Stimulated activated CD4-positive, alpha-beta T cell treated with anti-CD3 and anti-CD28 coated beads, TNF-alpha, amount 100 ng/mL, for 1 hour (primary cell): ENCODE measurements at places on chromosomes 12 and 14.

GRCh38 chr14:85533023-85533860 lies 3.3 kb downstream of the FLRT2 start:
- DNase-seq: no peak

DNA sequence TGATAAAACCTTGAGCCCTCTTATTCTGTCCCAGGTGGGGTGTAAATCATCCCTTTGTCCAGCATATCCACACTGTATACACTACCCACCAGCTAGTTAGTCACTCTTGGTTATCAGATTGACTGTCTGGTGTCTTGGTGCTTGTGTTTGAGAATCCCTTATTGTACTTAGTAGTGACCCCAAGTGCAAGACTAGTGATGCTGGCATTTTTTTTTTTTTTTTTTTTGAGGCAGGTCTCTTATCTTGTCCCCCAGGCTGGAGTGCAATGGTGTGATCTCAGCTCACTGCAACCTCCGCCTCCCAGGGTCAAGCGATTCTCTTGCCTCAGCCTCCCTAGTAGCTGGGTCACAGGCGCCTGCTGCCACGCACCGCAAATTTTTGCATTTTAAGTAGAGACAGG lies 5.8 kb downstream of the VRK1 start:
- DNase-seq: no peak

GRCh38 chr12:47687636-47688035 lies 18.2 kb downstream of the RPAP3 start:
- DNase-seq: no peak

- DNase-seq: no peak
Measured at GRCh38 chr14:67510836-67511235, 22.3 kb upstream of the PLEKHH1 start.

- no peak for DNase-seq
Measured at GRCh38 chr14:46048127-46048526, 603.5 kb downstream of the RPL10L start.

DNA sequence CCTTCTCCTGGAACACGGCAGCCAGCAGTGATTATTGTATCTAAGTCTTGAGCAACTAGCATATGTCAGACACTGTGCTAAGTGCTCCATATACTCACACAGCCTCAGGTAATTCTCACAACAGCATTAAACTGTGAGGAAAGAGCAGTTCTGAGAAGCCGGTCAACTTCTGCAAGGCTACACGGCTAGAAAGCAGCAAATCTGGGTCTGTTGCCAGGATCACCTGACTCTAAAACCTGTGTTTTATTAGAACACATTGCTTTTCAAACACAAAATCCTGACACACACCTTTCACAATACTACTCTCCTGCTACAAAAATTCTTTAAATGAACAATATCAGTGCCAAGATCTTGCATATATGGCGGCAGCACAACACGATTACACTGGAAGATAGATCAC lies 49.8 kb upstream of the CRACR2A start:
- no peak for DNase-seq

DNA sequence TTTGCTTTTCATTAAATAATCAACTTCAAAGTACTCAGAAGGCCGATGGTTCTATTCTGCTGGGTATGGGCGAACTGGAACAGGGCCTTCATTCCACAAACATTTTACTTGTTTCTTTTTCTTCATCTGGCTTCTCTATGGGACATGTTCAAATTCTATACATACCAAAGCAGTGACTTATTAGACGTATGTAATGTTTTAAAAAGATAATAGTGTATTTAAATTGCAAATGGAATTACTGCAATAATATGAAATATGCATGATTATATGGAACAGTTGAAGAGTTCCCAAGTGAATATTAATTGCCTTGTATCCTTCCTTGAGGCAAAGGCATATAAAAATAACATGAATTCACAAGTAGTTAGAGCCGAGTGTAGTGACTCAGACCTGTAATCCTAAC lies 75.5 kb downstream of the FAR2 start:
- DNase-seq: no peak

DNA sequence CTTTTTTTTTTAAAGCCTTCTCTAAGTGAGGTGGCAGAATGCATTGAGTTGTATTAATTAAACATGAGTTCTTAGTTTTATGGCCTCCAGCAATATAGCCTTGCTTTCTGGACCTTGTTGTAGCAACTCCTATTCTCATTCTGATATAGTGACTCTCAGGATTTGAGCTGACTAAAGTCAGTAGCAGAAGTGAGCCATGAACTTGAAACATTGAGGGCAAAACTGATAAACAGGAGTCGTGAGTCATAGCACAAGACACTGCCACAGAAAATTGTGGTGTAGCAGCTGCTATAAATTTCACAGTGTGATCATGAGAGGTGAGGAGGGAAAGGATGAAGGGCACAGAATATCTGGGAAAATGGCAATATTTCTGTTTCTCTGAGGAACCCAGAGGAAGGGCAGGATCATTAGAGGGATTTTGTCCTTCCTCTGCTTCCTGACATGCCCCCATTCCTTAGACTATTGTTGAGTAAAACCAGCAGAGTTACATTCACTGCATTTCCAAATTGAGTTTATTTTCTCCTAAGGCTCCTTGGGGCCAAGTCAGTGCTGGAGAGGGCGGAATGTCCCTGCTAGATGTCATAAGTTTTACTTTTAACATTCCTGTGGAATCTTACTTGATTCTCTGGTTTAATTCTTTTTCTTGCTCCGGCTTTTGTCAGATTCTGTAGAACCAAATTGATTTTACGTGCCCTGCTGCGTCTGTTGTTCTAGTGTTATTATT lies 7.5 kb downstream of the KLRG1 start:
- no peak for DNase-seq

- no peak for DNase-seq
Measured at GRCh38 chr14:54797986-54798385, 104.6 kb downstream of the GCH1 start.

DNA sequence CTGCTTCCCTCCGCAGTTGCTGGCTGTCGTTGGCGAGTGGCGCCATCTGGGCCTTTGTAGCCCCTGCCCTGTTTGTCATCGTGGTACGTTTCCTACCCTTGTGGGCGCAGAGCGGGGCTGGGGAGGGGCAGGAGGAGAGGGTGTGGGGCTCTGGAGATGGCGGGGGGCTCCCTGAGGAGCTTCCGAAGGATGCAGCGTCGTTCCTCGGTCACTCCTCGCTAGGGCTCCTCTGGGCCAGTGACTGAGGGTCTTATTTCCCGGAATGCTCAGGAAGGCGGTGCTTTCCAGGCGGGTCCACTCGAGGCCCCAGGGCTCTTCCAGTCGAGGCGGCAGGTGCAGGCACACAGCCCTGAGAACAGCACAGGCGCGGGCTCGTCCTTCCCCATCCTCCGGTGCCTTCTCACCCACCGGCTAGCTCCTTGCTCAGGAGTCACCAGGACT lies 167.1 kb downstream of the ADGRD1 start:
- no peak for DNase-seq

DNA sequence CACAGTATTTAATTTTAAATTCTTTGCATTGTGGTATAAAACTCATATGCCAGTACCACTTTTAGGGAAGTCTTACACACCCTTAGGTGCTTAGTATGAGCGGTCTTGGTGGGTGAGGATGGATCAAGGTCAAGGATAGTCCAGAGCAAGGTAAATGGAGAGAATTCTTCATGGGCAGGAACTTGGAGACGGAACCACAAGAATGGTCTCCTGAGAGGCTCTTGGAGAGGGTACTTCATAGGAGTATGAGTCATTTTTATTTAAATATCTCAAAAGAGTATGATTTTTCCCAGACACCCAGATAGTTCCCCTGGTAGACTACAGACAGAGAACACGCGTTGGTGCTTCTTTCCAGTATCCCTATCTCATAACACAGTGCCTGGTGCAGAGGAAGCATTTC lies 21.9 kb downstream of the HSPB8 start:
- DNase-seq: no peak

- DNase-seq: no peak
Measured at GRCh38 chr14:59863806-59864525, 6.6 kb downstream of the RTN1 start.

DNA sequence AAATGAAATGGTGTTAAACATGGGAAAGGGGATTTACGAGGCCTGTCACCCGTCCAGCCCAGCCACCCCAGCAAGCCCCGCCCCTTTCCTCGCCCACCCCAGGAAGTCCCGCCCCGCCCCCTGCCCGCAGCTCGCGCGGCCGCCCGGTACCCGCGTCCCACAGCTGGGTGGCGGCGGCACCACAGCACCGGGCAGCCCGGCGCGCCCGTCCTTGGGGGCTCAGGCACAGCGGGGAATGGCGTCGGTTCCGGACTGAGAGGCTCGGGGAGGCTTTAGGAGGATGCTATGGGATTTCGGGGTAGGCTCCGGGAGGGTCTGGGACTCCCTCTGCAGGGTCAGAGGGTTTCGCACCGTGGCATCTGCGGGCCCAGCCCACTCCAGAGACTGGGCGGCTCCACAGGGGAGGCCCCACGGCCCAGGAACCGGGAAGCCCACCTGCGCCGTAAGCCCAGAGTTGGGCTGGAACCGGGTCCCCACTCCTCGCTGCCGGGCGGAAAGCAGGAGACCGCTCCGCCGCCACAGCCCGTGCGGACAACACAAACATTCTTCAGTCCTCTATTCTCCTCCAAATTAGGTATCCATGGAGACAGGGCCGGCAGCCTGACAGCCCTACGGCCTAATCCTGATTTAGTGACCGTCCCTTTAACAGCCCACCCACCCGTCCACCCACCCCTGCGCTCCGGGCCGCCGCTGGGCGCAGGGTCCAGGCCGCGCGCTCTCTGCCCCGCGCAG lies 1.4 kb downstream of the FIGNL2 start:
- no peak for DNase-seq

GRCh38 chr14:90518069-90518940 lies 121.5 kb downstream of the CALM1 start:
- no peak for DNase-seq

DNA sequence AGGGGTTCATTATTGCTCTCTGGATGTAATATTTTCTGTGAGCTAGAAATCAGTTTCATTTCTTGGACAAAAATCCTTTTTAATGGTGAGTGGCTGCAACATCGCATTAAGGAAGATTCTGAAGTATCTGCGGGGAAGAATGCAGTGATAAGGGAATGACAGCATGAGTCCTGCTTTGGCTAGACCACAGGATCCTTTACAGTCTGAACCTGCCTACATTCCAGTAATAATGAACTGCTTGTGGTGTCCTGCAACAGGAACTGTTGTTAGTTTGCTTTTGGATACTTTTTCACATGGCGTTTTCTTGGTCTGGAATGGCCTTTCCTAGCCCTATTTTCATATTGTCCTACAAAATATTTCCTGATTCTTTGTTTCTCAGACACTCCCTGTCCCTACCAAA lies 15.7 kb downstream of the MDM2 start:
- DNase-seq: no peak

- DNase-seq: no peak
Measured at GRCh38 chr12:104741497-104742367, 216.4 kb downstream of the SLC41A2 start.

DNA sequence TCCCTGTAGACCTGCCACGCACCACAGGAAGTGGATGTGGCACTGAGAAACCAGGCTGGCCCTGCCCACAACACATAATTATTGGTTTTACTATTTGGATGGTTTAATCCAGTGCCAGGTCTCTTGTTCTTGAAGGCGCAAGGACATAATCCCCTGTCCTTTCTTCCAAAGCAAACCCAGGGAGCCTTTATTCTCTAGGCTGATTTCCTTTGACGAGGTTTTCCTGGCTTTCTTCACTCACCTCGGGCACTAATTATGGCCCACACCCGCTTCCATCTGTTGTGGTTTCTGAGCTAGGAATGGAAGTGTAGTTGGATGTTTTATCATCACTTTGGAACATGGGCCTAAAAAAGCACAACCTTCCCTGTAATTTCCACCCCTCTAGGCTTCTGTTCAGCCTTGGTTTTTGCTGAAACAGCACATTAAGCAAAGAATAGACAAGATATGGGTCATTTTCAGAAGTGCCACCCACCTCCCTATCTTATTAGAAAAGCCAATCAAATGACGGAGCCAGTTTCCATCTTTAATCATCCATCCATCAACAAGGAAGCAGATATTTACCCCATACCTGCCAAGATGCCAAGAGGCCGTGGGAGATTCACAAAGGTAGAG lies 73.9 kb downstream of the PPP1R36 start:
- DNase-seq: no peak

DNA sequence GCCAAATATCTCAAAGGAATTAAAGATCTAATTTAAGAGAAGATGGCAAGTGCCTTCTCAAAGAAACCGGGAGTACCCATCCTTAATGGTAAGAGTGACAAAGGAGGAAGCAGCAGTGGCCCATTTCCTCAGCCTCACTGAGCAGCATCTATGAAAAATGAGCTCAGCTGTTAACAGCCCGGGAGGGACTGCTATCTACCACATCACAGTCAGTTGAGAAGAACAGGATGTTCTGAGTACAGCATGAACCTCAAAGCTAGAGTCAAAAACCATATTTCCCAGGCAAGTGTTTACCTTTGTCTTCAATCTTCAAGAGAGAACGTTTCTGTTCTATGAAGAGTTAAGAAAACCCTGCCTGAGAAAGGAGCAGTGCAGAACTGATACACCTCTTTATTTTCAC lies 115.0 kb downstream of the BTG1 start:
- peak; percentile 32 for DNase-seq

DNA sequence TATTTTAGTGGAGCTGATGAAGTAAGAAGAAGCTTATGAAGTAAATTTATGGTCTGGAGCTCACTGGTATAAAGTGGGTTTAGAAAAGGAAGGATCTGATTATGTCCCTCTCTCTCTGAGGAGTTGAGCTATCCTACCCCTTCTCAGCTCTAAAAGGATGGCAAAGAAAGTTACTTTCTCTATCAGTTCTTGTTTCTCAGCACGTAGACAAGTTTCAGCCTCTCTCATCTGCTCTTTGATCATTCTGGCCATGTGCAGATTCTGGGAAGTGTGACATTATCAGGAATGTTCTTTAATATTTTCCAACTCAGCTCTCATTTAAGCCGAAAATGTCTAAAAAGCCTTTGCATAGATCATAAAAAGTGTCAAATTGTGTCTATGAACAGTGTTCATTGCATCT lies 5.8 kb upstream of the EGLN3 start:
- DNase-seq: no peak

GRCh38 chr14:65533736-65534404 lies 121.3 kb downstream of the FUT8 start:
- no peak for DNase-seq

- no peak for DNase-seq
Measured at GRCh38 chr14:96594961-96595360, 92.8 kb downstream of the PAPOLA start.

DNA sequence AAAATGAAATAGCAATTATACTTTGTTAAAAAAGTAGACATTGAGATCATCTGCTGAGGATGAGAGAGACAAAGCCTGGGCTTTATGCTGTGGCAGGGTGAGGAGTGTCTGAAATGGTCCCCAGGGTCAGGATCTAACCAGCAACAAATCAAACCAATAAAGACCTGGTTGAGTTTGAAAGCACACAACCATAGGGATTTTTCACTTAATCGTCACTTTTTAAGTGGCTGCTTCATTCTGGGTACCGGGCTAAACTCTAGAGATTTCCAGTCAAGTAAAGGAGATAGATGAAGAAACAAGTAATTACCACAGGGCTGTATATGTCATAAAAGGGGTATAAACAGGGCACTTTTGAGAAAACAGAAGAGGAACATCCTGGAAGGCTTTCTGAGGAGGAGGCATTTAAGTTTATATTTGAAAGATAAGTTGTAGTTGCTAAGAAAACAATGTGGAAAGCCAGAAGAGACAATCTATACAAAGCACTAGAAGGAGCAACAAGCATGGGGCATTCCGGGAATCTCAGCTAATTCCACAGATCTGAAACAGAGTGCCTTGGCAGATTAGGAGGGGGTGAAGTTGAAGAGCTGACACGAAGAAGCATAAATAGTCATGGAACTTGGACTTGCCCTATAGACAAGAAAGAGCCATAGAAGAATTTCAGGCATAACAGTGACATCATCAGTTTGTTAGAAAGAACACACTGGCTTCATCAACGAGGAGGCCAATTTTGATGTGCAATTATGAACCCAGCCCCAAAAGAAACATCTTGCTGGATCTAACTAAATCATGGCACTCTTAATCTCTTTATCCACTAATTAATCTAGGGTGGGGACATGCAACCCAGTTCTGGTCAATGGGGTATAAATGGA lies 46.9 kb upstream of the FRS2 start:
- DNase-seq: no peak
